ENCODE measurements at places on chromosomes 11 and 22. TPM values are rescaled to one million over a fixed set of nuclear protein-coding genes. Genes with fewer than 3 reads are reported as not detected.
A peak's percentile ranks its signal among the peaks of the same experiment; 100 is the strongest.

- no peak for DNase-seq
These were observed 455.8 kb downstream of the MIAT start for GRCh38 chr22:27113211-27113635.

DNA sequence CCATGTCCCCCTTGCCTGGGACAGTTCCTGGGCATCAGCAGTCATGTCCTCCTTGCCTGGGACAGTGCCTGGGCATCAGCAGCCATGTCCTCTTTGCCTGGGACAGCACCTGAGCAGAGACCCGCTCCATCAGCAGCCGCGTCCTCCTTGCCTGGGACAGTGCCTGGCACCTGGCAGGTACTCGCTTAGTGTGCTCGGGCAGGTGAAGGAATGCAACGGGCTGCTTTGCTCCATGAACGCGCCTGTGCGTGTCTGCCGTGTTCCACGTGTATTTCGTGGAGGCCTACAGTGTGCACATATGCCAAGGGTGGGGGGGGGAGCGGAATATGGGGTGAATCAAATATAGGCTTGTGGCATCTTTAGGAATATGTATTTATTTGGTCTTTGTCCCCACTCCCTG, 1490.7 kb downstream of the TBC1D22A start:
- DNase-seq = no peak

DNA sequence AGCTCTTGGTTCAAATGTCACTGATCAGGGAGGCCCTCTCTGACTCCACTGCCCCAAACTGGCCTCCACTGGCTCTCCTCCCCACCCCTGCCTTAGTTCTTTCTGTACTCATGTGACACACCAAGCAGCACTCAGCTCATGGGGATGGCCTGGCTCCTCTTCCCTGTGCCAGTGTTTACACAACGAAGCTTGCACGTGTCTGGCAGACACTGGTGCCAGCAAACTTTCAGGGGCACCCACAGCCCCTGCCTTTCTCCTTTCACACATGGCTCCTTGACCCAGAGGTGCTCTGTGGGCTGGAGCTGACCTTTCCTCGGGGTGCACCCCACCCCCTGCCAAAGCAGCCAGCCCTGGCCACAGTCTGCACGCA, 37.6 kb upstream of the PARVG start:
- no peak for DNase-seq

CDC45 gene
- total RNA-seq = 0.69 TPM

- no peak for DNase-seq
These were observed 41.0 kb downstream of the FDX1 start for GRCh38 chr11:110470716-110471115.

PRR14L gene
- 65.9 TPM for total RNA-seq

DNA sequence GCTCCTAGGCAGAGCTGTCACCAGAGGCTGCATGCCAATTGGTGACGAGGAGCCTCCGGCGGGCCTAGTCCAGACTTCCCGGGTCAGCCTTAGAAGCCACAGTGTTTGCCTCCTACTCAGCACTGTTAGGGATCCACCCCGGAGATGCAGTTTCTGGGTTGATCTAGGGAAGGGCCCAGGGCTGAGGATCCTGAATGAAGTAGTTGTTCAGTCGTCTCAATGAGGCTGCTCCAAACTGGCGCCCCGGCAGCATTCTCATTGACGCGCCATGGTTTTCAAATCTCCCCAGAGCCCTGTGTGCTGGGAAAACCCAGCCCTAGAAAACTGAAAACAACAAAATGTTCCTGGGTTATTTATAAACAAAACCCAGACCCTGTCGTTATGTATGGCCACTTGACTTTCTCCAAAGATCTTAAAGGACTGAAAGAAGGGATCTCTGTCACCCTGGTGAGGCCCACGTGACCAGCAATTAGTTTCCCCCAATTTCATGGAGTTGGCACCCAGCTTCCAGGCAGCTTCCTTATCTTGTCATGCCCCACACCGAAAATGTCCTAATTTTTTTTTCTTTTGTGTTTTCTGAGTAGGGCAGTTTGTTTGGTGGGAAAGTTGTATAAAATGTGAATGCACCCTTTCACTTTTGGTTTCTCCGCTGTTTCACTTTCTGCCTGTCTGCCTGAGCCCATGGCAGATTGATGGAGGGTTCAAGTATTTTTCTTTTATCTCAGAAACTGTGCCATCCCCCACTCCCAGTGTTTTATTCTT, 2.0 kb upstream of the EHD1 start:
- no peak for DNase-seq

- no peak for DNase-seq
These were observed 9.4 kb downstream of the KLHL22 start for GRCh38 chr22:20486229-20486628.

OR6T1 gene
- not detected for total RNA-seq

GRCh38 chr22:45051946-45052345, 42.1 kb upstream of the PHF21B start:
- no peak for DNase-seq

DNA sequence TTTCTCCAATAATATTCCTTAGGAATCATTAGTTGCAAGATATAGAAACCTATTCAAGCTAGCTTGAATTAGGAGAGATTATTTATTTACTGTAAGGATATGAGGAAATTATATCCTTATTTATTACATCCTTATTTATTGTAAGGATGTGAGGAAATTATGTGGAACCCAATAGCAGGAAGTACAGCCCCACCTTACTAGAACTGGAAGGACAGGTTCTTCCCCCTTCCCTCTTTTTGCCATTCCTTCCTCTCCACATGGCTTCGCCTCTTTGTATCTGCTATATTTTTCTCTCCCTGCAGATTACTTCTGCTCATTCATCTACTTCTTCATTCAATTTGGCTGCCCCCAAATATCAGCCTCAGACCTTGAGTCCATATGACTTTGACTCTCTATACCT, 49.5 kb upstream of the B3GNT6 start:
- no peak for DNase-seq

- DNase-seq = no peak
These were observed 368.6 kb downstream of the TBC1D22A start for GRCh38 chr22:47130883-47131631.

DNA sequence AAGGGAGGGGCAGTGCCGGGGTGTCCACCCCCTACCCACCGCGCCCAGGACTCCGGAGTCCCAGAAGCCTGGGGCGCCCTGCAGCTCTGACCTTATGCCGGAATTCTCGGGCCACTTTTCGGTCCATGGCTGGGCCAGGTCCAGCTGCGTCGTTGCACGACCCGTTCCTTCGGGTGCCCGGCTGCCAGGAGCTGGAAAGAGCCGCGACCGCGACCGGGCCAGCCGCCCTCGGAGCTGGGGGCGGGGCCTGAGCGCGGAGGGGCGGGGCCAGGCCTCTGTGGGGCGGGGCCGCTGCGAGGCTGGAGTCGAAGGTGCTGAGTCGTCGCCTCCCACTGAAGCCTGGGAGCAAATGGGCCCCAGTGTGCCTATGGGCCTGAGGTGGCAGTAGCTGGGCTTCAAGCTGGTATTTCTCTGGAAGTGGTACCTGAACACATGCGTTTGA, at the start of gene USH1C:
Gene USH1C (minus strand): TSS at position 236 of the 442 bp plus-strand sequence. CDS start 109 bp downstream, at position 127.
- DNase-seq = peak; percentile 25

DNA sequence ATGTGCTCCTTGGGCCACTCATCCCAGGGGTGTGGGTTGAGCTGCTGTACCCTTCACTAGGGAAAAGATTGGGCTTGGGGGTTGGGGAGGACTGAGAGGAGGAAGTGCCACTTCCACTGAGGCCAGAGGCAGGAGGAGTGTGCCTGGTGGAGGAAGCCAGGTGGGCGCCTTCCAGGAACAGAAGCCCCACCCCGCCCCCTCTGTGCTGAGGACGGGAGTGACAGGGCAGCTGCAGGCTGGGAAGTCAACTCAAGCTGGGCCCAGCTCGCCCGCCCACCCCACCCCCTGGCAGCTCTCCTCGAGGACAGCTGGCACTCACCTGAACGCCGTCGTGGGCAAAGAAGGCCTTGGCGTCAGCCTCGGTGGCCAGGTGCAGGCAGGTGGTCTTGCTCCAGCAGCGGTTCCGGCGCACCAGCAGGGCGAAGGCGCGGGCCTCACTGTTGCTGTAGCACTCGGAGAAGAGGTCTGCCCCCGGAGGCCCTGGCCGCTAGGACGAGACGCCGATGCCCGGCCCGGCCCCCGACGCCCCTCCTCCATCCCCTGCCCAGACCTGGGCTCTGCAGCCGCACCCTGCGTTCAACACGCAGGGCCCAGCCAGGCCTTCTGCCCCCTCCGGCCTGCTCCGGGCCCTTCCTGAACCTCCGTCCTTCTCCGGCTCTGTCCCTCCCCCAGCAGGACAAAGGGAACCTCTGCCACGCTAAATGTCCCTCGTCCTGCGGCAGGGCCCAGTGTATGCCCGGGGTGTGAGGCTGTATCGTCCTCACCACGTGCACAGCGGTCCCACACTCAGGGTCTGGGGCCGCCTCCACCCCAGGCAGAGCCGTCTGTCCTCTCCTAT, 13.4 kb downstream of the TSSC4 start:
- no peak for DNase-seq

DNA sequence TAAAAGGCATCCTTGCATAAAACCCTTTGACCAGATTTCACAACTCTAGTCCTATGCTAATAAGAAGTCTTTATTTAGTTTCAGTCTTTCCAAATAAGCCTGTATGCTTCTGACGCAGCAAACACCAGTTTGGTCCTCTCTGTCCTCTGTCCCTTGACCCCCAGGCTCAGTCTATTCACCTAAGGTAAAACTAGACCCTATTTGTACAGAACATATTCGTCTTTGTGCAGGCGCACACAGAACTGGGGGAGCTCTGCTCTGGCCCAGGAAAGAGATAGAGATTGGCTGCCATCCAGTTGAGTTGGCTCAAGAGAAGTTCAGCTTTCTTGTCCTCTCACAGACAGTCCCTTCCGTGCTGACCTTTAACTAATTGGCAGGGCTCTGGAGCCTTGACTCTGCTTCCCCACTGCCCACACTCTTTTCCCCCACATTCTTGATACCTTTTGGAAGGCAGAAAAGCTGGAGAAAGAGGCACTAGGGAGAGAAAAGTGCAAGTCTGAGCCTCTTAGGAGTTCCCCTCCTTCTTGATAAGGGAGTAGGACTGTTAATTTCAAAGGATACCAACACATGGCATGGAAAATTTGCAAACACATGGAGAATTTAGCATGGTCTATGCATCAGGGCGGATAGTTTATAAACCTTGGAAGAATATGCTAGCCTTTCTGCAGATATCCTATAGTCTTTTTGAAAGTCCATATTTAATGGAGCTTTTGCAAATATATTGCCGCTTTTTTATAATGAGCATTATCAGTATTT, 21.2 kb upstream of the PSMA1 start:
- DNase-seq = no peak

DNA sequence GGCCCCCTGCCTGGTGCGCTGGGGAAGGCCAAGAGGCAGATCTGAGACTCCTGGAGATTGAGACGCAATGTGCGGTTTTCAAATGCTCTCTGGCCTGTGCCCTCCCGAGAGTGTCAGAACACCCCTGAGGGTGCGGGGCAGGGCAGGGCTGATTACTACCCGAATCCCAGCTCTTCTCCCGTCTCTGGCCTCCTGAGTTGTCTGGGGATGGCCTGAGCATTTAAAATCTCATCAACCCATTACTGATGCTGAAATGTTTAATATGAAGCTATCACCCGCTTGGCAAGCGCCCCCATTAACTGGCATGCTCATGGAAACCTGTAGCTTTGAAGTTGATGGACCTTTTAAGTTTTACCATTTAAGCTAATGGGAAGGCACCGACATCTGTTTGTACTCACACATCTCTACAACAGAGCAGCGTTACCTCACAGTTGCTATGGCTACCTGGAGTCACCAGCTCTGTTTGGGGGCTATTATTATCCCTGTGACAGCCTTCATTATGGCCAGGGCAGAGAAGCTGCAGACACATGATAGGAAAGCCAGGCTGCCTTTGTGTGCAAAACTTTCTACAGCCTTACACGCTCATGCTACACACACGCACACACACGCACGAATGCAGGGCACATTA, 3.6 kb upstream of the MB start:
- no peak for DNase-seq

DNA sequence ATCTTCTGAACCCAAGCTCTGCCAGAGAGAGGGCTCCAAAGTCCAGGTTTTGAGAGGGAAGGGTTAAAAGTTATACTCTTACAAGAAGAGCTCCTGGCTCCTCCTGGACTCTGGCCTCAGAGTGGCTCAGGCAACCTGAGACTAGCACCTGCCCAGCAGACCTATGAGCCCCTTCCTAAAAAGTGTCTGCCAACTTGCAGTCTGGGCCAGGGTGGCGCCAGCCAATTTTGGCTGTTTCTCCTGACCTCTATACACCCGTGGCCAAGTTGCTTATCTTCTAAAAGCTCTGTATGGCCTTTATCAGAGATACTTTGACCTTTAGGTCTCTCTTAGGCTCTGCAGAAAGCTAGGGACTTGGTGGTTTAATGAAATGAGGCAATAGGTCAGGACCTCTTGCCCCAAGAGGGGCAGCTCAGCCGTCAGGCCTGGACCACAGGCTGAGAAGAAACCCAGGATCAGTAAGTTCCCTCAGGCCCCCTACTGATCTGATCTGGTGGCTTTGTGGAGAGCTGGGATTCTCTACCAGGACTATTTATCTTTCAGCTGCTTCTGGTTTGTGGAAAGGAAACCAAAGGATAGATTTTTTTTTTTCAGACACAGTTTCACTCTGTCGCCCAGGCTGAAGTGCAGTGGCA, 10.3 kb upstream of the UCP3 start:
- DNase-seq = no peak

GRCh38 chr11:113329725-113330124, 15.3 kb downstream of the TTC12 start:
- no peak for DNase-seq

- no peak for DNase-seq
These were observed 12.2 kb downstream of the NECTIN1 start for GRCh38 chr11:119716582-119717498.

CHEK1 gene
- 2.0 TPM for total RNA-seq

DNA sequence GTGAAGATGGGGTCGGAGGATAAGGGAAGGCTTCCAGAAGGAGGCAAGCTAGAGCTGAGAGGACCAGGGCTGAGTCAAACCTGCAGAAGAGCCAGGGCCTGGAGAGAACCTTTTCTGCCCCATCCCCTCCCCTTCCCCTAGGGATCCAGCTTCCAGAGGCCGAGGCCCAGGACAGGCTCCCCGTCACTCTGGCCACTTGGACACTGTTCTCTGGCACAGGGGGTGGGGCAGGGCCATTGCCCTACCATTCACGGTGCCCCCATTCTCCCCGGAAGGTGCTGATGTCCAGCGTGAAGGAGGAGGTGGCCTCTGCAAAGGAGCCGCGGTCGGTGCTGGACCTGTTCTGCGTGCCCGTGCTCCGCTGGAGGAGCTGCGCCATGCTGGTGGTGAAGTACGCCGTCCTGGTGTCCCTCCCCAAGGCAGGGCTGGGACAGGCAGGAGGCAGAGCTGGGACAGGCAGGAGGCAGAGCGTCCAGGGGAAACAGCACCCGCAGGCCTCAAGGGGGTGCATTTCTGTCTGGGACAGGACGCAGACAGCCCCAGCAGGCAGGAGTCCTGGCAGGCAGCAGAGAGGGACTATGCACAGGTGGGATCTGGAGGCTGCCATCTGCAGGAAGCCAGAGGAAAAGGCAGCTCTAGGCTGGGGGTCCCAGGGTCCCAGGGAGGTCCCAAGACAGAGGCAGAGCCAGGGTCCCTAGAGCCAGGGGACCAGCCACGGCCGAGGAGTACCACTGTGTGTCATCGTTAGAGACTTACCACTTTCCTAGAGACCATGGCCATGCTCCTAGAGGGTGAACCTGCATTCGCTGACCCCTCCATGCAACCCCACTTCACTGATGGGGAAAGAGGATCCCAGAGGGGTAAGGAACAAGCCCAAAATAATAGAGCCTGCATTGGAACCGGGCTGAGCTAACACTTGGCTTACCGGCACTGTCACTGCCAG, 25.8 kb upstream of the SLC22A12 start:
- no peak for DNase-seq

- DNase-seq = no peak
These were observed 59.0 kb upstream of the KCNQ1OT1 start for GRCh38 chr11:2758751-2759150.

- no peak for DNase-seq
These were observed 41.0 kb downstream of the C11orf71 start for GRCh38 chr11:114359342-114359741.

All from naive thymus-derived CD8-positive, alpha-beta T cell (primary cell).